Kidney (tissue), 22 donors: ENCODE measurements at places on chromosomes 6 and 20. TPM values are rescaled to one million over a fixed set of nuclear protein-coding genes. Genes with fewer than 3 reads are reported as not detected.

TIAM2 gene
- polyA plus RNA-seq = 6.8 TPM

- peak; percentile 75 for DNase-seq
Measured at GRCh38 chr20:3168079-3168828, 5.1 kb downstream of the LZTS3 start.

SCRT2 gene
- polyA plus RNA-seq = not detected

DNA sequence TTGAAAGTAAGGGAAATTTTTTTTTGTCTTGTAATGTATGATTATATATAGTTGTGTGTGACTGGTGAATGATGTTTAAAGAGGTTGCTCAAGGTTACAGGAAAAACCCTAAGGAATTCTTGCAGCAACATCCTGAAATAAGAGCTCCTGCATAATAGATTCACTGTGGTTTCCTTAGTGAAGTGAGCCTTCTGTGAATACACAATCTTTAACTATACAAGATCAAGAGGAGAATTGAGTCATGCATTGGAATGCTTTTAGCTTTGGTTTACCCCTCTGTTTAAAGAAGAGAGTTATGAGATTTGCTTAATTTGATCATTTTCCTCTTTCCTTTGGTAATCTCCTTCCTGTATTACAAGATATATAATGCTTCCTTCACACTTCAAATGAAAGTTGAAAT, 141.6 kb upstream of the EYA4 start:
- no peak for DNase-seq

- no peak for DNase-seq
Measured at GRCh38 chr20:55567826-55568225, 437.5 kb downstream of the CBLN4 start.

CDSN gene
- polyA plus RNA-seq = not detected

DNA sequence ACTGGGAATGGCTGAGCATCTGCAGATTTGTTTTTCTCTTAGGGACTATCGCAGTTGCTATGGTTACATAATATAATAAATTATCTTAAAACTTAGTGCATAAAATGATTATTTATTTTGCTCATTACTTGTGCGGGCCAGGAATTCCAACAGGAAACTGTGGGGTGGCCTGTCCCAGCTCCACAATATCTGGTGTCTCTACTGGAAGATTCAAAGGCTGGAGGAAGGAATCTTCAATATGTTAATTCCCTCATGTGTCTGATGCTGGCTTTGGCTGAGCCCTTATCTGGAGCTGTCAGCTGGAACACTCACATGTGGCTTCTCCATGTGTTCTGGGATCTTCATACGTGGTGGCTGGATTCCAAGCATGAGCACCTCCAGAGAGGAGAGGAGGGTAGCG, 23.9 kb upstream of the B3GAT2 start:
- peak; percentile 44 for DNase-seq

- DNase-seq = no peak
Measured at GRCh38 chr20:46720776-46721425, 11.5 kb downstream of the SLC2A10 start.

RPL10A gene
- 1,291 TPM for polyA plus RNA-seq

GRCh38 chr6:145332011-145332410, 403.3 kb downstream of the EPM2A start:
- no peak for DNase-seq

GRCh38 chr20:56758706-56759105, 129.6 kb downstream of the TFAP2C start:
- DNase-seq = no peak

DNA sequence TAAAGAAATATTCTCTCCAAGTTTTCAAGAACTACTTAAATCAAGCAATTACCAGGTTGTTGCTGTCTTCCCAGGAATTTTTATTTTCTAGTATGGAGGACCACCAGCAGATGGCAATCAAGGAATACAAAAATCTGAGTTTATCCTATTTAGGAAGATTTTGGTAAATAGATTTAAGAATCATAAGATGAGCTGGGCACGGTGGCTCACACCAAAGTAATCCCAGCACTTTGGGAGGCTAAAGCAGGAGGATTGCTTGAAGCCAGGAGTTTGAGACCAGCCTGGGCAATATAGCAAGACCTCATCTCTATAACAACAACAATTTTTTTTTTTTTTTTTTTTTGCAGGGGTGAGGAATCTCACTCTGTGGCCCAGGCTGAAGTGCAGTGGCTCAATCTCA, 19.3 kb upstream of the SEC63 start:
- DNase-seq = no peak

SUMO4 gene
- not detected for polyA plus RNA-seq
